Hindlimb muscle (tissue), 1 donor: ENCODE measurements at places on chromosomes 11 and 22. TPM values are rescaled to one million over a fixed set of nuclear protein-coding genes. Genes with fewer than 3 reads are reported as not detected.
A peak's percentile ranks its signal among the peaks of the same experiment; 100 is the strongest.

MS4A8 gene
- 5.6 TPM for polyA plus RNA-seq

USH1C gene
- polyA plus RNA-seq: not detected

- DNase-seq: no peak
These were observed 49.7 kb upstream of the TTLL12 start for GRCh38 chr22:43236411-43237166.

- peak; percentile 45 for DNase-seq
These were observed 1.1 kb downstream of the MTFP1 start for GRCh38 chr22:30426388-30427353.

GRCh38 chr11:75626889-75627529 lies 41.8 kb downstream of the MAP6 start:
- no peak for DNase-seq

DNA sequence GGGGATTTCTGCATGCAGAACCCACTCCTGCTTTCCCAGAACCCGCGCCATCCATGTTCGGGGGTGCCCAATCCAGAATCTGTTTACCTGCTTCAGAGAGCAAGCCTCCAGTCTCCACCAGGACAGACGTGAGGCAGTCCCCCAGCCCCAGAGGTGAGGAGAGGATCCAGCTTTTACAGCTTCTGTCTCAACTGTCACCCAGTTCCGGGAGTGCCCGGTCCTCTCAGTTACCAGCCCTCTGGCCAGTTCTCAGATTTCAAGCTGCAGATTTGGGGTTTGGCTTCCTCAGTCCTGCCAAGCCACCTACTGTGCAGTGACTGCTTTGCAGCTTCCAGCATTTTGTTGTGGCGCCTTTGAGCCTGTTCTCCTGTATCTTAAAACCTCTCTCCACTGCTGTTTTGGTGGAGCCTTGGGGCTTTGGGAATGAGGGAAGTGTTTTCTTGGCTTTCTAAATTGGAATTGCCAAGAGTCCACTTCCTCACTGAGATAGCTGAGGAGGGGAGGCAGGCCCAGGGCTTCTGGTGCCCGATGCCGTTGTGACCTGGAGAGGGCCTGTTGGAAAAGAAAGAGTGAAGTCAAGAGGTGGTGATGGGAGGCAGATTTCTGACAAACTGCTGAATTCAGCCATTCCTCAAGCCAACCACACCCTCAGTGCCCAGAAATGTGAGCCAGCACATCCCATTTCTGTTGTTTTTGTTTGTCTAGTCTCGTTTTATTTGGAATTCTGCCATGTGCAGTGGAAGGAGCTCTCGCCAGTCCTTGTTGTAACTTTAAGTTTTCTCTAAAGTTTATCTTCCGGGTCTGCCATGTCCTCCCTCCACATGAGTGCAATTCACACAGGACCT lies 513.4 kb downstream of the TBC1D22A start:
- DNase-seq: no peak

DNA sequence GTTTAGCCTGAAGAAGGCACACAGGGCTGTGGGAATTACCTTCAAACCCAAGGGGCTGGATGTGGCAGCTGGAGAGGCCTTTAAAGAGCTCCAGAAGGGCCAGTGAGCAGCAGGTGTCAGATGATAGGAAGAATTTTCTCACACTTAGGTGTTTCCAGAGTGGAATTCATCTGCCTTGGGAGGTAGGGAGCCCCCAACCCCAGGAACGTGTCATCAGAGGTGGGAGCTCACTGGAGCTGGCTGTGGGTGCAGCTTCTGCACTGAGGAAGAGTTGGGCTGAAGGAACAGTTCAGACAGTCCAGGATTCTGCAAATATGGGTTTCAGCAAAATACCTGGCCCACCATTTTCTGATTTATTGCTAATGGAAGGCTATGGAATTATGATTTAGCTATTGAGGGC lies 119.5 kb upstream of the LMO1 start:
- no peak for DNase-seq

- no peak for DNase-seq
These were observed 56.6 kb downstream of the BID start for GRCh38 chr22:17717708-17718107.

- no peak for DNase-seq
These were observed 82.9 kb upstream of the SEZ6L start for GRCh38 chr22:26086359-26086758.

GRCh38 chr11:103800406-103801114 lies 235.9 kb upstream of the DDI1 start:
- no peak for DNase-seq
